ENCODE measurements at places on chromosomes 2 and 18.

DNA sequence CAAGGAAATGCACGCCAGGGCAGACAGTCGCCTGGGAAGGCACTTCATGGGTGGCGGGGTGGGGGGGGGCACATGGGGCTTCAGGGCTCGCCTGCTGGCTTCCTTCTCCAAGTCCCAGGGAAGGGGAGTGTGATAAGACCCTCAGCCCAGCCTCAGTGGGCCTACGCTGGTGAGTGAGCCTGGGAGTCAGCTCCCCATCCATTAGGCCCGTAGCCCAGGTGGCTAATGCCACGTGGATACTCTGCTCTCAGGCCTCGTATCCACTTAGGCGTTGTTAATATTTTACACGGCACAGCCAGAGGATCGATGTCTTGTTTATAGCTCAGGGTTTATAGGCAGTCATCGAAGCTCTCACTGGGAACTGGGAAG is 47.1 kb downstream of the KCNIP3 start:
- DNase-seq: no peak

GRCh38 chr18:76462326-76462694 is 32.7 kb downstream of the ZNF516 start:
- DNase-seq: no peak

DNA sequence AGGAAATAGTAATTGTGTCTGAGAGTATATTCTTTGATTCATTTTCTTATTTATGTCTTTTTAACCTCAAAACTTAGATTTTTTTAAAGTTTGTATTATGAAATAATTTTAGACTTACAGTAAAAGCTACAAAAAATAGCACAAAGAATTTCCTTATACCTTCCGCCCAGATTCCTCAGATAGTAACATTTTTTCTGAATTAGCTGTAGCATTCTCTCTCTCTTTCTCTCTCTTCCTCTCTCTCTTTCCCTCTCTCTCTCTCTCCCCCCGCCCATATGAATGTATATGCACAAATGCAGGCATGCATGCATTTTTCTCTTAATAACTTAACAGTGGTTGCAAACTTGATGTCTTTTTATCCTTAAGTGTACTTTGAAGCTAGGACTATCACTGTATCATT is 361.1 kb upstream of the NRP2 start:
- no peak for DNase-seq

DNA sequence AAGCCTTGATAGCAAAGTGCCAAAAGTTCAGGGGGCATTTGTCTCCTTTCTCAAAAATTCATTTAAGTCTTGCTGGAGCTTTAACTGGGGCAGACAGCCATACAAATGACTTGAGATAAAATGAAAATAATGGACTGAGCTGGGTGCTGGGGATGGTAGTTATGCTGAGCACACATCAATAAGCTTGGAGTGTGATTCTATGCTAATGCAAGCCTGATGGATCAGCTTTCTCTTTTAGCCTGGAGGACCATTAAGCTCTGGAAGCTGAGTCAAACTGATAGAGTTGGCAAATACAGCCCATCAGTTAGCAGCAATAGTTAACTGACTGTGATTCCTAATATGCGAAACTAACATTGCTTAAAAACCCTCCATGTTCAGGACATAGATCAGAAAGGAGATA is 98.0 kb downstream of the CAMKMT start:
- DNase-seq: no peak

DNA sequence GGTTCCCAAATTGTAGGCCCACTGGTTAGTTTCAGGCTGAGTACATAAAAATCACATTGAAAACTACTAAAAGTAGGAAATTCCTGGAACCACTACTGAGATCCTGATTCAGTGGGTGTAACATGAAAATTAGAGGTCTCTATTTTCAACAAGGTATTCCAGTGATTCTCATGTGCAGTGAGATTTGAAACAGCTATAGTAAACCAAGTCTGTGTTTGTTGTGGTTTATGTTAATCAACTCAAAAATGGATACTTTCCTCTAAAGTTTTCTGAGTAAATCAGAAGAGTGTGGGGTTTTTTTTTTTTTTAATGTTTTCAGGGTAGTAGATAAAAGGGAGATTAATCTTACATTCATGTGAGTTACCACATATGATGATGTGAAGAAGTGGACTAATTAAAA is 42.4 kb upstream of the LIMS1 start:
- no peak for DNase-seq

GRCh38 chr2:29322011-29322410 is 206.8 kb downstream of the CLIP4 start:
- no peak for DNase-seq

- DNase-seq: no peak
Observed at GRCh38 chr2:9844036-9844483, 786 bp downstream of the TAF1B start.

DNA sequence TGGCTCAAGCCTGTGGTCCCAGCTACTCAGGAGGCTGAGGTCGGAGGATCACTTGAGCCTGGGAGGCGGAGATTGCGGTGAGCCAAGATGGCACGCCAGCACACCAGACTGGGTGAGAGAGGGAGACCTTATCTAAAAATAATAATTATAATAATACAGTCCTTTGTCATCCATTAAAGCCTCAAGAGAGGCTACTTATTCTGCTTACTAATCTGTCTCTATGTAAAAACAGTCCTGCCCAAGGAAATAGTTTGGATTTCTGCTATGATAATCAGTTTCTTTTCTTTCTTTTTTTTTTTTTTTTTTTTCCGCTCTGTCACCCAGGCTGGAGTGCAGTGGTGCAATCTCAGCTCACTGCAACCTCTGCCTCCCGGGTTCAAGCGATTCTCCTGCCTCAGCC is 228.3 kb downstream of the C1D start:
- no peak for DNase-seq

GRCh38 chr18:7743256-7743655 is 176.1 kb downstream of the PTPRM start:
- DNase-seq: no peak

Data from cortex of kidney (tissue), 1 donor.